ENCODE measurements at places on chromosomes 3 and 15.
A peak's percentile ranks its signal among the peaks of the same experiment; 100 is the strongest.

- DNase-seq: no peak
Observed at GRCh38 chr3:170712336-170712735, 126.5 kb upstream of the SLC7A14 start.

- DNase-seq: no peak
Observed at GRCh38 chr3:46965151-46965550, 11.4 kb downstream of the CCDC12 start.

DNA sequence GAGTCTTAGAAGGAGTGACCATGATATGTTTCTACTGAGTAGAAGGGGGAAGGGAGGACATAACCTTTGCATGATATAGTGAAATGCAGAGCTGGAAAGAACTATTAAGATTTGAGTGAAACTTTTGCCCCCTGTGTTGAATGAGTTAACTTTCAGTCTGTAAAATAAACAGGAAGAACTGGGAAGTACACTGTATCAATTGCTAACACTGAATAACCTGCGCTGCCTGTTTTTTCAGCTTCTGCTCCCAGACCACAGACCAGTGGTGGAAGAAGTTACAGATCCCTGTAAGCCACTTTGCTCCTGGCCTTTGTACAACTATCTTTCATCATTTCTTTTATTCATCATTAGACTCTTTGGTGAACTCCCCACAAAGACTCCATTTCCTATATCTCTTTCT is 3.6 kb upstream of the LRCH3 start:
- no peak for DNase-seq

DNA sequence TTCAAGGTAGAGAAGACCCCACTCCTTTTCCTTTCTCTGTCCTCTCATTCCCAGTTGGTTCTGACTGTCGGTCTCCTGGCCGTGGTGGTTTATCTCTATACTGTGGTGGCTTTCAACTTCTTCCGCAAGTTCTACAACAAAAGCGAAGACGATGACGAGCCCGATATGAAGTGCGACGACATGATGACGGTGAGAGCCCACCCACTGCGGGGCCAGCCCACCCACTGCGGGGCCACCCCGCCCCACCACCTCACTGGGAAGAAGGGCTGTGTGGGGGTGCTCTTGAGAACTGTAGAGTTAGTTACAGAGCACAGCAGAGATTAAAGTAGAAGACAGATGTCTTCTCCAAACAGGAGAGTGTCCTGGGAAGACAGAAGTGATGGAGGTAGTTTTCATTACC is 110.6 kb upstream of the CHRM5 start:
- DNase-seq: no peak

DNA sequence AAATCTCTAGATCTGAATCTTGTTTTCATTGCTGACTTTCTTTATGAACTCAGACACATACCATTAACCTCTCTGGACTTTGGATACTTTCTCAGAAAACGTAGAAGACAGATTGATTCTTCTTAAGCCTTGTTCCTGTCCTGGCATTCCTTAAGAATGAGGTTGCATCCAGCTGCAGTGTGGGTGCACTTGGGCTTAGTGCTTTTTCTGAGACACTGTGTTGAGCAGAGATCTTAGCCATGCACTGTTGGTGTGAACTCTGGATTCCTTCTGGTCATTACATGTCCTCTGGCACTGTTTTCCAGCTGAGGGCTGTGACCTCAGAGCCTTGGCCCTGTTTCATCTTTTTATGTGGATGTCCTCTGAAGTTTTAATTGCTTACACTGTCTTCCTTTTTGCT is 428.3 kb downstream of the CNTN4 start:
- DNase-seq: peak; percentile 76
